ENCODE measurements at places on chromosomes 7 and 10.

DNA sequence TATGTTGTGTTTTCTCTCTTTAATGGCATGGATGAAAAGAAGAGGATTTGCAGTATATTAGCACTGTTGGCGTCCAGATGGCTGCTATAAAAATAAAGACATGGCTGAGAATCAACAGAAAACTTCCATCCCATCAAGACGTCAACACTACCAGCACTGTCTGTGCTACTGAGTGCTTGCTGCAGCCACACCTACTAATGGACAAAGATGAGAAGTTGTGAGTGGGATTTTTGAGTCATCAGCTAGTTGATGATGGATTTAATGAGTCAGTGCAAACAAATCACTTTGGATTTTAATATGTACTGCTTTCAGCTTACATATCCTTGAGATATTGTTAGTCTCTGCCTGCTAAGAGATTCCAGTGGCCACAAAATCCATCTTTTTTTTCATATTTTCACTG lies 631.0 kb upstream of the ANKRD30A start:
- DNase-seq: no peak

DNA sequence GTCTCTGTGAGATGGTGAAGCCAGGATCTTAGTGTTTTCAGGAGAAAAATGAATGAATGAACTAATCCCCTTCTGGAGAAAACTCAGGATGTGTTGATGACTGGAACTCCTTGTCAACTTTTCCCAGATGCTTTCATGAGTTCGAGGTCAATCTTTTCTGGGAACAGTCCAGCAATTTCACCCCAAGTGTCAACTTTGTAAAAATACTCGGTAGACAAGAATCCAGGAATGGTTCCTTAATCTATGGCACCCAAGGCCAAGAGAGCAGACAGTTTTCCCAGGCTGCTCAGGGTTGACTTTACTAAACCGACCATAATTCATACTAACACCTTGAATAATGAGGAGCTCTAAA lies 31.1 kb upstream of the LYZL1 start:
- DNase-seq: no peak

GRCh38 chr10:54009672-54010071 lies 791.4 kb downstream of the PCDH15 start:
- no peak for DNase-seq

DNA sequence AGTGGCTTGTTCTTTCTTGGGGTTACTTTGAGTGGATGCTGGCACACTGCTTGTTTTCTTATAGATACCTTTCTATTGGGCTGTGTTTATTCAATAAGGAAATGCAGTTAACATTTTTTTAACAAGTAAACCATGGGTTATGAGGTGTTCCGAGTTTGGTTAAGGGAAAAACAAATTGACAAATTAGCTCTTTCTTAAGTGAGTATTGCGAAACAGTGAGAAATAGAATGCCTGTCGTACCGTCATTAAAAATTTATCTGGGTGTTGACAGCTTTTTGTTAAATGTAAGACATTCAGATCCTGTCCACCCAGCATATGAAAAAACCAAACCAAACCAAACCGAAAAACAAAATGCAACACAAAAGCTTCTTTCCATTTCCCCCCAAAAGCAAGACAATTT lies 6.2 kb downstream of the CUX1 start:
- no peak for DNase-seq

DNA sequence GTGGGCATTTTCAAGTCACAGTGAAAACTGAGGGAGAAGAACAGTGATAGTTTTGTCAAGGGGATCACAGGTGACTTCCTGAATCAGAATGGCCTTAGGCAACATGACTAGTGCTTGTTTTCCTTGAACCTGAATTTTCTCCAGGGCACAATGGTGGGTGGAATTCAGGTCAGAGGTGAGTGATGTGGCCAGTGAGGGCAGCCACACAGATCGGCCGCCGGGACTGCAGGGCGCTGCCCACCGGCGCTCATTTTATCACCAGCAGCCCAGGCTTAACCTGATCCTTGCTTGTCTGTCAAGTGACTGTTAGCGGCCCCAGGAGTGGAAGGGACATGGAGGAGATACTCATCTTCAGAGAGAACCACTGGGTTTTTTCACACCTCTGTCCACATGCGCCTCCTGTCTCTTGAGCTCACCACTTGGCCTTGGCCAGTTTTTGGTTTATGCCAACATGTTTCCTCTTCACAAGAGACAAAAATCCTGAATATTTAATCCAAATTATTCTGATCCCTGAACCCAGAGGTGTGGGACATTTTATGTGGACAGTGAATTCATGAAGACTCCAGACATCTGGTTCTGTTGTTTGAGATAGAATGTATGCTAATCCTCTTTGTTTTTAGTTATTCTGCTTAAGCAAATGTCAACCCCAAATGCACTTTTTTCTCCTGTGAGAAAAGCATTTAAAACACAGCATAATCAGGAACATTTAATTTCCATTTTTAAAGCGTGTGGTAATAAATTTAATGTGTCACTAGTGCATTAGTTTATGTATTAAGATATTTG lies 108.7 kb downstream of the DOCK1 start:
- no peak for DNase-seq

GRCh38 chr7:138982204-138982623 lies 1.0 kb upstream of the KIAA1549 start:
- DNase-seq: no peak

- DNase-seq: no peak
Measured at GRCh38 chr7:96675548-96675947, 34.1 kb downstream of the SEM1 start.

DNA sequence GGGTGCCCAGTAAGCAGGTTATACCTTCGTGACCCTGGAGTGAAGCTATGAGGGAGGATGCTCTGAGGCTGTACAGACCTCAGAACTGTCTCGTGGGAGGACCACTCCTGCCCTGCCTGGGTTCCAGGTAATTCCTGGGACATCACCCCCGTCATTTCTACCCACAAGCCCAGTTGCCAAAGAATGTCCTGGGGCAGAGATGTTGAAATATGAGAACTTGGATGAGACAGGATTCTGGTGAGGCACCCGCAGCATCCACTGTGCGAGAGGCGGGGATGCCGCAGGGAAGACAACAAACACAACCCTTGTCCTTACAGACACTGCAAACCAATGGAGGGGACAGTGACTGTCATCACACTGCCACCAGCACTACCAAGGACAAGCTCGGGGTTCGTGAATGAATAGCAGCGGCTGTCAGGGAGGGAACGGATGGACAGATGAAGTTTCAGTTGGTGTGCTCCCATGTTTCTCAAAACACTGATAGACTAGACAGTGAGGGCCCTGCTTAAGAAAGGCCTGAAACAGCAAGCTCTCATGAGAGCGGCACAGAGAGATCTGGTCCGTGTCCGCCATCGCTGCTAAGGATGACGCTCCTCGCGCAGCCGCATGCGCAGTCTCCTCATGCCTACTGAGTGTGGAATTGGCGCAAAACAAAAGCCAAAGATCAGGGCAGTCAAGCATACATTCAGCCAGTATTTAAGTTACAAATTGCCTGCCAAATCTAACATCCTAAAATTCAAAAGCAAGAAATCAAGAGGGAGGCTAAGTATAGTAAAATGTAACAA lies 82.0 kb upstream of the RHEB start:
- DNase-seq: no peak

GRCh38 chr10:131760416-131761166 lies 140.2 kb upstream of the PPP2R2D start:
- no peak for DNase-seq

GRCh38 chr10:24292304-24293293 lies 83.7 kb downstream of the KIAA1217 start:
- DNase-seq: no peak

DNA sequence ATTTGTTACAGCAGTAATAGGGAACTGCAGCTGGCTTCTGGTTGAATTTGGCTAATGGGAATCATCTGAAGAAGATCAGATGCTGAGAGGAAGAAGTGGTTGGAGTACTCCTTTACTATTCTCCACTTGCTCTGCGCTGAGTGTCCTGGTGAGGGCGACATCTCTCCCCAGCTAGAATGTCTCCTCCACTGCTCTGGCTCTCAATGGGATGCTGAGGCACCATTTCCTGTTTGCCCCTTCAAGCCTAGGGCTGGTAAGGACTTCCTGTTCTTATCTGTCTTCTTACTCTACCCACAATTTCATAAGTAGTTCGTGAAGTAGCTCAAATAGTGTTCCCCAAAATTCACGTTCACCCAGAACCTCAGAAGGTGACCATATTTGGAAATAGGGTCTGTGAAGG lies 43.2 kb upstream of the TES start:
- no peak for DNase-seq

DNA sequence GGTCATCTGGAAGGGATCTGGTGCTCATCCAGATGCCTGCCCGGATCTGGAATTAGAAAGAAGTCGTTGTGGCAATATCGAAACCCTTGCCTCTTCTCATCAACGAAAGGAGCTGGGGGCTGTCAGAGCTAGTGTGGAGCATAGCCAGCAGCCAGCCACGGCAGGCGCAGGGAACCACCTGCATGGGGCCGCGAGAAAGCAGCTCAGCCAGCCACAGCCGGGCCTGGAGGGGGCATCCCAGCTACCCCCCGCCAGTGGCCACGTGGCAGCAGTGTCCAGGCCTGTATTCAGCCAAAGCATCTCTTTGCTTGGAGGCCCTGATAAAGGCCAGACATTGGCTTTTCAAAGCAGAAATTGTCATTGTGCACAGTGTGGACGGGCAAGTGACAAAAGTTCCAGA lies 19.1 kb downstream of the GPR26 start:
- DNase-seq: no peak

- DNase-seq: no peak
Measured at GRCh38 chr10:129111922-129112321, 355.1 kb upstream of the MGMT start.

GRCh38 chr10:103712146-103712545 lies 143.2 kb downstream of the SH3PXD2A start:
- DNase-seq: no peak

- DNase-seq: no peak
Measured at GRCh38 chr10:61098966-61099365, 155.0 kb upstream of the RHOBTB1 start.

GRCh38 chr7:51075681-51076580 lies 240.7 kb downstream of the COBL start:
- no peak for DNase-seq

DNA sequence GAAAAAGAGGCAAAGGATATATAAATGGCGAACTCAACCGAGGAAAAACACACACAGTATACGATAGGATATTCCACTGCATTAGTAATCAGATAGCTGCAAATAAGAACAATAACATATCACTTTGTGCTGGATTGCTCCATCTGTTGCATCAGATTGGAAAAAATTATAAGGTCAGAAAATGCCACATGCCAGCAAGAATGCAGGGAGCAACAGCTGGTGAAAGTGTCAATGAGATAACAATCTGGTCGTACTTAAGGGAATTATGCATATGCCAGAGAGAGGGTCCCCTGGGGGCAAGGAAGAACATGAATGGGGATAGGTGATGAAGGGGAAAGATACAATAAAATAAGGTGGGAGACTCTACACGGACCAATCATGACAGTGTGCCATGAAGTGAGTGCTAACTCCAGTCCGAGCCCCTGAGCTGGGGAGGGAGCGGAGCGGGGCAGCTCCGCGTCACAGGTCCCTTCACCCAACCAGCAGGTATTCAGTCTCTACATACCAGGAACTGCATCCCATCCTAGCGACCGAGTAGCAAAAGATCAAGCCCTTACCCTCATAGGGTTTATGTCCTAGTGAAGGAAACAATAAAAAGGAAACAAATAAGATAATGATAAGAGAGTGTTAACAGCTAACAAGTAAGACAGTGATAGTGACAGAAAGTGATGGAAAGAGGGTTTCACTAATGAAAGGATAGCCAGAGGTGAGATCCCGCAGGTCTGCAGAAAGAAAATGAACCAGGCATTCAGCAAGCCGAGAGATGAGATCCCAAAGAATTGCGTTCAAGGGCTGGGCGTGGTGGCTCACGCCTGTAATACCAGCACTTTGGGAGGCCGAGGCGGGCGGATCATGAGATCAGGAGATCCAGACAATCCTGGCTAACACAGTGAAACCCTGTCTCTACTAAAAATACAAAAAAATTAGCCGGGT lies 9.4 kb downstream of the MPP7 start:
- no peak for DNase-seq

GRCh38 chr7:15831606-15832005 lies 145.1 kb upstream of the MEOX2 start:
- no peak for DNase-seq

DNA sequence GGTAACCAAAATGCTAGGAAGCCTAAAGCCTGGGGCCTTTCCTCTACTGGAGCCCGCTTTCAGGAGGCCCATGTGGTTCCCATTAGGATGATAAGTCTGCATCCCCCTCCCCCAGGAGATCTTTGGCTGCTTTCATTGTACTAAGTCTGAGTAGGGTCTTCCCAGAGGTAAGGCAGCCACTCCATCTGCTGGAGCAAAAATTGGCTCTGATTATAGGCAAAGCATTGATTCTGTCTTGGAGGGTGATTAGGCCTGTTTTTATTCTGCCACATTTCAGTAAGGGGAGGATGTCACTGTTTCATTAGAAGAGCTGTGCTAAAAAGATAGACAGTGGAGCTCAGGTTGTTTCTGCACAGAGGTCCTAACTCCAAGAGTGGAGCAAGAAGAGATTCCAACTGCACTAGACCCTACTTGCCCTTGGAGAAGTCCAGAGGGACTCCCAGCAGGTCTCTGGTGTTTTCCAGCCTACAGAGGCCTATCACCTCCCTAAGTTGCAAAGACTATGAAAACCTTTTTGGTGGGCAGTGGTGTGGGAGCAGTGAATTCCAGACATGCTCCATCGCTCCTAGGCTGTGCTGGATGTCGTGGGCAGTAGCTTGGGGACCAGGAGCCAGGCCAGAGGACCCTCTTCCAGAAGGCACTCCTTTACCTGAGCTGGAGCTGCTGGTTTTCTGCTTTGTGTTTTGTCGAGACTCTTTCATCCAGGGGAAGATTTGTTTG lies 7.1 kb upstream of the HOXA2 start:
- no peak for DNase-seq

DNA sequence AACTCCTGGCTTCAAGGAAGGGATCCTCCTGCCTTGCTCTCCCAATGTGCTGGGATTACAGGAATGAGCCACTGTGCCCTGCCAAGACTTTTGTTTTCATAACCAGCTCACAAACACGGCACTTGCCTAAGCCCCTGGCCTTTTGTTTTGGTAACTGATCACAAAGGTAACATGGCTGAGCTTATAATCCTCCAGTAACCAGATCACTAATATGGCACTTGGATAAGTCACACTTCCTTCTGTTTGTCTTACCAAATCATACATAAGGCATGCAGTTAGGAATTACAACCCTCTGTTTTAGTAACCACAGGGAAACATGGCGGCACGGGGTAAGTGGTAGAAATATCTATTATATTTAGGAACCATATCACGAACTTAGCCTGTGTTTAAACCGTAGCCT lies 577.1 kb downstream of the CALN1 start:
- no peak for DNase-seq

DNA sequence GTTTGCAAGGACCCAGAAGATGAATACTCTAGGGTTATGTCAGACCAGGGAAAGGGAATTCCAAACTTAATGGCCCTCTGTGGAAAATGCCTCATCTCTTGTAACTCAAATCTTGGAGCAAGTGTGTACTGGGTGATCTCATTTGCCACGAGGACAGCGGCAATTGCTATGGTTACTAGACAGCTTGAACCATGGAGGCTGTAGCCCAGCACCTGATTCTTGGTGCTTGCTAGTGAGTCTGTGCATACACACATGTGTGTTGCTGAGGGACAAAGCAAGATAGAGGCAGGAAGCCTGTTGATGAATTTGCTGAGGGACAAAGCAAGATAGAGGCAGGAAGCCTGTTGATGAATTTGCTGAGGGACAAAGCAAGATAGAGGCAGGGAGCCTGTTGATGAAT lies 58.6 kb upstream of the FEZF1 start:
- no peak for DNase-seq

Measured in naive thymus-derived CD4-positive, alpha-beta T cell (primary cell).